Stimulated activated CD4-positive, alpha-beta T cell treated with anti-CD3 and anti-CD28 coated beads, Interleukin-1b, Interleukin-23, amount 100 ng/mL, for 1 hour (primary cell): ENCODE measurements at places on chromosomes 1 and 21.

- DNase-seq: no peak
Observed at GRCh38 chr1:185263780-185264179, 53.3 kb downstream of the IVNS1ABP start.

GRCh38 chr21:35147439-35147838, 98.3 kb upstream of the RUNX1 start:
- DNase-seq: no peak

DNA sequence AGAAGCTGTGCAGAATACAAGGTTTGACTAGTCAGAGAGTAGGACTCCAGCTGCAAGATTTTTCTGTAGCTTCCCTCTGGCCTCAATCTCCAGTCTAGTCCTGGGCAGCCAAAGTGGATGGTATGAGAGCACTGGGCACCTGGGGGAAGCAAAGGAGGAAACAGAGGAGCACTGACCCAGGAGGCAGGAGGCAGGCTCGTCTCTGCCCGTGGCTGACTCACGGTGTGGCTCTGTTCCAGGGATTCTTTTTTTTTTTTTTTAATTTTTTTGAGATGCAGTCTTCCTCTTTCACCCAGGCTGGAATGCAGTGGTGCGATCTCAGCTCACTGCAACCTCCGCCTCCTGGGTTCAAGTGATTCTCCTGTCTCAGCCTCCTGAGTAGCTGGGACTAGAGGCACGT, 4.1 kb upstream of the NPPB start:
- DNase-seq: no peak

DNA sequence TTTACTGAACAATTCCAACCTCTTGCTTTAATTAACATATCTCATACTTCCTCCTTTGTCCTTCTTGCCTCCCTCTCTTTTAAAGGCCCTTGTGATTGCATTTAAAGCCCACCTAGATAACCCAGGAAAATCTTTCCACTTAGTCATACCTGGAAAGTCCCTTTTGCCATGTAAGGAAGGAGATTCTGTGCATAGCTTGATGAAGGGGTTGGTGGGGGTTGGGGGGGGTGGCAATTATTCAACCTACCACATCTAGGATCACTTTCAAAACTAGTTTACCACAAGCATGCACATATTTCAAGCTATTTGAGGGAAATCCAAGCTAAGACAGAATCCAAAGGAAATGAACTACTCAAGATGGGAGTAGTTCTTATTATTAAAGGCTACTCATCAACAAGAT, 249.1 kb upstream of the PTBP2 start:
- no peak for DNase-seq

DNA sequence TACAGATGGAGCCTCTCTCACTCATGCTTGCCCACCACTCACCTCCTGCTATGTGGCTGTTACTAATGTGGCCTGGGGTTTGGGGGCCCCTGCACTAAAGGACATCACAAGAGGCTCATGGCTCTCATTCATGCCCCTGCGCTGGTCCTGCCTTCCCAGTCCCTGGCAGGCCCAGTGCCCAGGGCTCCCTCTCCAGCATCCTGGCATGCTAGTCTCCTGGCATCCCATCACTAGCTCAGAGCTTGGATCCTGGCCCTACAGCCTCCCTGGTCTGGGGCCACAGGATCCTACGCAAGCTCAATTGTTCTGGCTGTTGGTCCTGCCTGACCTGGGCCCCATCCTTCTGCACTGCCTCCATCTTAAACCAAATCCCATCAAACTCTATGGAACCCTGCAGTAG, 685.4 kb downstream of the PTPRU start:
- DNase-seq: no peak

- no peak for DNase-seq
Observed at GRCh38 chr1:17511188-17511587, 28.3 kb upstream of the ARHGEF10L start.

- DNase-seq: no peak
Observed at GRCh38 chr1:66278260-66279021, 255.5 kb upstream of the SGIP1 start.

- DNase-seq: no peak
Observed at GRCh38 chr1:19068639-19069276, 112.3 kb upstream of the IFFO2 start.

- no peak for DNase-seq
Observed at GRCh38 chr1:169821500-169821899, 26.8 kb upstream of the METTL18 start.

GRCh38 chr1:29679316-29679715, 443.0 kb downstream of the PTPRU start:
- no peak for DNase-seq

GRCh38 chr1:166273618-166274017, 106.8 kb upstream of the FAM78B start:
- DNase-seq: no peak

GRCh38 chr1:12314333-12314903, 84.6 kb downstream of the VPS13D start:
- DNase-seq: no peak

- DNase-seq: no peak
Observed at GRCh38 chr21:44054710-44055109, 42.6 kb downstream of the TRAPPC10 start.

DNA sequence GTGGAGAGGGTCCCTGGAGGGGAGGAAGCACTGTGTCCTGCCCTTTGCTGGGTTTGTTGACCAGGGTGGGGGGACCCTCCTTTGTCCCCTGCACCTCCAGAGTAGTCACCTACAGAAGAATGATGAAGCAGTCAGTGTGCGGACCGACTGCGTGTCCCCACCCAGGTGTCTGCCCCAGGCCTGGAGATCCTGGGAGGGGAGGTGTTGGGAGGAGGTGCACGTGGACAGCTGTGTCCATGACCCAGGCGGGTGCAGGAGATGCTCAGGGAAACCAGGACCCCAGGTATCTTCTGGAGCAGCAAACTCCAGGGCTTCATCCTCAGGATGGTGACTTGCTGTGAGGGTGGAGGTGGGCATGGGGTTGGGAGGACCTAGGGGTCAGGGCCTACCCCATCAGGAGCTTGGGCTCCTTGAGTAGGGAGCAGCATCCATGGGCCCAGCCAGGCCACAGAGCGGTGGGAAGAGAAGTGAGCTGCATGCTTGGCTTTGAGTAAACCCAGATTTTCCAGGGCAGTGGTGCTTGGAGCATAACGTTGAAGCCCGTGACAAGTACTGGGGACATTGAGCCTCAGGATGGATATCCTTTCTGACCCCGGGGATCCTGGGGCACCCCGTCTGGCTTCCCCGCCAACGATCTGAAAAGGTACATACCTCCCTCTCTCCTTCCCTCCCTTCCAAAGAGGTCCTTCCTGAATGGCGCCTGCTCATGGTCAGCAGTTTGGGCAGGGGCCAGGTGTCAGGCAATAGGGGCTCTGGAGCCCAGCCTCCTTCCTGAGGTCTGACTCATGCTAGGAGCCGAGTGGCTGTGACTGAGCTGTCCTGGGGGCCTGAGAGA, 13.7 kb downstream of the ACTRT2 start:
- DNase-seq: no peak

DNA sequence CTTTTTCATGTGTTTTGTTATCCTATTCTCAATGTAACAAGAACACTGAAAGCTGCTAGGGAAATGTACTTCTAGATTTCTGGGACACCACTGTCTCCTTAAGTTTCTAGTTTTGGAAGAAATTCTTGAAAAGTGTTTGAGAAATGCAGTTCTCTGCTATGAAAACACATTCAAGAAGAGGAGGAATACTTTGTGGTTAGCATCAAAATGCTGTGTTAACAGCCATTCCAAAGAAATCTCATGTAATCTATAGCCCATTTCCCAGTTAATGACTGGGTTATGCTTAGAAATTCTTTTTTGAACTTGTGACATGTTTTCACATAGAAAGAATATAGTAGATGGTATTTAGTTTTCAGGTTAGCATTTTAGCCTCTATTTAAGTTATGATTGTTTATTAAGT, 6.0 kb downstream of the RAVER2 start:
- DNase-seq: no peak

DNA sequence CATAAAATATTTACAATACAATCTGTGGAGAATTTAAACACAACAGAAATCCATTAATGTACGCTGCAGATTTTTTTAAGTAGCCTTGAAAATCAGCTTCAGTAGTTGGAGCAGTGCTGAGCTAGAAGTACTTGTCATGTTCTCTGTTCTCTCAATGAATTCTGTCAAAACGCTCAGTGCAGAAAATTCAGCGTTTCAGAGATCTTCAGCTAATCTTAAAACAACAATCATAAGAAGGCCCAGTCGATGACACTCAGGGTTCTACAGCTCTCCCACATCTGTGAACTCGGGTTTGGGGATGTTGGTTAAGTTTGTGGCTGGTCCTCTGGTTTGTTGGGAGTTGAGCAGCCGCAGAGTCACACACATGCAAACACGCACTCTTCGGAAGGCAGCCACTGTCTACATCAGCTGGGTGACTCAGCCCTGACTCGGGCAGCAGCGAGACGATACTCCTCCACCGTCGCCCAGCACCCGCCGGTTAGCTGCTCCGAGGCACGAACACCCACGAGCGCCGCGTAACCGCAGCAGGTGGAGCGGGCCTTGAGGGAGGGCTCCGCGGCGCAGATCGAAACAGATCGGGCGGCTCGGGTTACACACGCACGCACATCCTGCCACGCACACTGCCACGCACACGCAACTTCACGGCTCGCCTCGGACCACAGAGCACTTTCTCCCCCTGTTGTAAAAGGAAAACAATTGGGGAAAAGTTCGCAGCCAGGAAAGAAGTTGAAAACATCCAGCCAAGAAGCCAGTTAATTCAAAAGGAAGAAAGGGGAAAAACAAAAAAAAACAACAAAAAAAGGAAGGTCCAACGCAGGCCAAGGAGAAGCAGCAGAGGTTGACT, 161.2 kb downstream of the RUNX1 start:
- peak; percentile 75 for DNase-seq
